ENCODE measurements at places on chromosomes 4 and X. TPM values are rescaled to one million over a fixed set of nuclear protein-coding genes. Genes with fewer than 3 reads are reported as not detected.

Gene ENPP6
- total RNA-seq, result 0.12 TPM

Gene SCD5
- 0.14 TPM for total RNA-seq

Gene HPGDS
- not detected for total RNA-seq

Gene CFAP47
- total RNA-seq, result not detected

Gene ENPEP
- total RNA-seq, result not detected

Gene SERTM2
- not detected for total RNA-seq
